ENCODE measurements at places on chromosomes 2 and 18. TPM values are rescaled to one million over a fixed set of nuclear protein-coding genes. Genes with fewer than 3 reads are reported as not detected.

Gene DNAH6
- 1.0 TPM for total RNA-seq

Gene HOXD12
- not detected for total RNA-seq

Gene ONECUT2
- not detected for total RNA-seq

Gene DYNAP
- total RNA-seq = not detected

Gene CFAP210
- not detected for total RNA-seq

Gene KLHL41
- total RNA-seq = not detected

DNA sequence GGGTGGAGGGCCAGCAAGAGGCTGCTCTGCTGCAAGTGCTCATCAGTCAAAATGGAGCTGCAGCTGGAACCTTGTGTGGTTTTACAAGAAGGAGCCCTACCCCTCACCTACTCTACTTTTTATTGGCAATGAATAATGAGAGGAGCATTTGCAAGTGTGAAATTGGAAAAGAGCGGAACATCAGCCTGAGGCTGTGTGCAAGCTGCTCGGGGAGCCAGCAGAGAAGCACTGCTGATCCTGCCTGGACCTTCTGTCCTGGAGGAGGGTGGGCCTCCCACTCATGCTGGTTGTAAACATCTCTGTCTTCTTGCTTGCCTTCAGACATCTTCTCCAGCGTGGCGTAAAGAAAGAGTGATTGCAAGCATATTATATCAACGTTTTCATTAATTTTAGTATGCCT lies 256.2 kb downstream of the DLGAP1 start:
- no peak for DNase-seq

GRCh38 chr18:51135364-51135763 lies 62.1 kb downstream of the MEX3C start:
- no peak for DNase-seq

DNA sequence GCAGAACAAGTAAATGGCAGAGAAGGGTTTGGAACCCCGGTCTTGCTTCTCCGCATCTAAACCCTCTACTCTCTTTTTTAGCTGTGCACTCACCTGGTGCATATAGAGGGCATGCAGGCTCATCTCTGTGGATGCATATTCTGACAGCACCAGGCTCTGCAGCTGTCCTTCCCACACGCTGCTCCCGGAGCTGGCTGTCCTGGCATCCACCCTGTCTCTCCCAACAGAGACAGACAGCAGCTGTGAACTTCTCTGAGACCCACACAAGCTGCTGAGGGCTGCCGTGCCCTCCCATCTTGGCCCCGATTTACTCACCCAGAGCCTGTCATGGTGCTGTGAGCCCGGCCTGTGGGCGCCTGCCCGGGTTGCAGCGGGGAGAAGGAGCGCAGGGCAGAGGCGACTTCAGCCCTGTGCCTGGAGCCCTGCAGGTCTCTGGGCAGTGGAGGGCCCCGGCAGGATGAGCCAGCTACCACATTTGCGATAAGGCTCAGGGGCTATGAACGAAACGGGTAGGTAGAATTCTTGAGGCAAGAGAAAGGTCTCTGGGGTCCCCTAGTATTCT lies 3.3 kb upstream of the ABCB6 start:
- no peak for DNase-seq

DNA sequence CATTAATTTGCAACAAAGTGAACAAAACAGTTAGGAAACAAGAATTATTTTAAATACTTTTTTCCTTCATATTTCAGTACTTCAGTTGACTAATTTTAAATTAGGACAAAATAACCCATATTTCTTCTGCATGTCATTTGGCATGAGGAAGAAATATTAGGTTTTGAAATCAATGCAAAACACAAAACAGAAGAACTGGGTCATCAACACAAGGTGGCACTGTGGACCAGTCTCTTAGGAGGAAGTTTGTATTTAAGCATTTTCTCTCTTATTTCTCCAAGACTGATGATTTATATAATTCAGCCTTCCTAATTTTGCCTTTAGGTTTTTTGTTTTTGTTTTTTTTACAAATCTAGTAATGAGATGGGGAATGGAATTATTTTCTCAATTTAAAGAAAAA lies 352.8 kb upstream of the KCNH7 start:
- no peak for DNase-seq

DNA sequence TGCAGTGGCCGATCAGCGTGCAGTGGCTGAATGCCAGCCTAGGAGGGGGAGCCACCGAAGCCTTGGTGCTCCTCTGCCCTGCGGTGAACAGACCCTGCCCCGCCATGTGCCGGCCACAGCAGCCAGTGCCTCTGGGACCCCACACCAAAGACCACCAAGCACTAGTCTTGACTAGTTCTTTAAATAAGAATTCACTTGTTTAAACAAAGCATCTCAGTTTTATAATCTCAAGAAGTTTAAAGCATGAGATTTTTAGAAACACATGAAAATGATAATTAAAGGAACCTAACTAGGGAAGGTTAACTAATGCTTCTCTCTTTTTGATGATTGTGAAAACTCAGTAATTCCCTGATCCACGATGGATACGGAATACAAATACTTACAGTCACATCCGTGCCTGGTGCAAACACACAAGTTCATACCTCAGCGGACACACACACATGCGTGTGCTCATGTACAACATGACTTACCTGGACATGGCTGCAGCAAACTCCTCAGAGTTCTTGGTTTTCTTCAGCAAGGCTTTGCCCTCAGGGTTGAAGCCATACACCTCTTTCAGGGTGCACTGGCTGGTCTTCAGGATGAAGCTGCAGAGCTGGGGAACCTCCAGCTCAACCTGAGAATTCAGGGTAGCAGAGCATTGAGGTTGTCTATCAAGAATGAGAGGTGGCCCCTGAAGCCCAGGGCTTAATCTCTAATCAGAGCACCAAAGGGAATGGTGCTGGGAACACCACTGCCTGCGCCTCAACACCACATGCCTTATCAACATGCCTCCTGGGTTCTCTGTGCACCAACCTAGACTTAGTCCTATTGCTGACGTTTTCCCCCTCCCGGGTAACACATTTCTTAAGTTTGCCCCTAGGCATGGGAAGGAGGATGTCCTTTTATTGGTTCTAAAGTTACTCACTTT lies 3.1 kb downstream of the APOB start:
- DNase-seq = no peak

- no peak for DNase-seq
Observed at GRCh38 chr2:200533754-200534153, 7.7 kb downstream of the SGO2 start.

DNA sequence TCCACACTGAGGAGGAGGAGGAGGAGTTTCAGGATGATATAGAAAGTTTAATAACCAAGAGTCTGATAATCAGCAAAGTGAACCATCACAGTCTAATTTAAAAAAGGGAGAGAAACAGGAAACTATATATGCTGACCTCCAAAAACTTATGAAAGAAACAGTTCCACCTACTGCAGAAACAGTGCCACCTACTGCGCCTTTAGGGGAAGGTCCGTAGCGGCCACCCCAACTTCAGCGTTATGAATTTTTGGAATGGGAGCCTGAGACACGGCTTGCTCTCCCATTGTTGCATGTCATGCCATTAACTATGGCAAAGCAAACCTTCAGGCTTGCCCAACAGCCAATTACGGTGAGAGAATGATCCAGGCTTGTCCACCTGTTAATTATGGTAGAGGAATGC lies 1719.2 kb upstream of the LRRTM1 start:
- DNase-seq = no peak

- DNase-seq = no peak
Observed at GRCh38 chr2:216296856-216297255, 75.4 kb downstream of the MARCHF4 start.

DNA sequence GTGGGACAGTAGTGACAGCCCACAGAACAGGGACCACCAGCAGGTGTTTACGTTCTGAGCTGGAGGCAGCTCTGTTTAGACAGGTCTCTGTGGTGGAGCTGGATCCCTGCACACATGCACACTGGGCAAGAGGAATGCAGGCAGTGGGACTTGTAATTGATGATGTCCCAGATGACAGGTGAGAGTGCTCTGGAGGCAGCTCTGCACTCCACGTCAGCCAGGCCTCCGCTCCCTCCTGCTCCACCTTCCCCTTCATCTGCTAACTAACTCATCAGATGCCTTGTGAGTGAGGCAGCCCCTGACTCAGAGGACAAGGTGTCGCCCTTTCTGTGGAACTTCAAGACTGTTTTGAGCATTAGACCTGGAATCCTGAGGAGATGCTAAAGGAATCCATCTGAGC lies 53.2 kb downstream of the SH3YL1 start:
- no peak for DNase-seq

DNA sequence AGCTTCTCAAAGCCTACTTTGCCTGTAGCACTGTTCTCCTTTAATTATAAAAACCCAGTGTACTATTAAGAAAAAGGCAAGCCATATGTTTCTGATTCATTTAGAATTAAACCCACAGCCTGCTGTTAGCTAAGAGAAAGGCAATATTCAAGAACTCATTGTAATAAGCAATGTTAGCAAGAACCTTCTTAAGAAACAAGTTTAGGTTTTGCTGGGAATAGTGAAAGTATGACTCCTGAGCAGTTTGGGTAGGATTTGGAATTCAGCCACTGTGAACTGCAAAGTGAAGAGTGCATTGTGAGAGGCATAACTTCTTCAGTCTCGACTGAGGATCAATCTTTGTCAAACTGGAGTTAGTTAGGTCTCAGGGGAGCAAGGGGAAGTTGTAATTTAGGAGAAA lies 206.5 kb upstream of the NT5C1B start:
- DNase-seq = no peak

Measured in activated naive CD8-positive, alpha-beta T cell treated with anti-CD3 and anti-CD28 coated beads, Interleukin-2, amount 10 ng/mL, durations not matched to agents 7 days and 5 days (primary cell).